ENCODE measurements at places on chromosomes 13 and 19.

DNA sequence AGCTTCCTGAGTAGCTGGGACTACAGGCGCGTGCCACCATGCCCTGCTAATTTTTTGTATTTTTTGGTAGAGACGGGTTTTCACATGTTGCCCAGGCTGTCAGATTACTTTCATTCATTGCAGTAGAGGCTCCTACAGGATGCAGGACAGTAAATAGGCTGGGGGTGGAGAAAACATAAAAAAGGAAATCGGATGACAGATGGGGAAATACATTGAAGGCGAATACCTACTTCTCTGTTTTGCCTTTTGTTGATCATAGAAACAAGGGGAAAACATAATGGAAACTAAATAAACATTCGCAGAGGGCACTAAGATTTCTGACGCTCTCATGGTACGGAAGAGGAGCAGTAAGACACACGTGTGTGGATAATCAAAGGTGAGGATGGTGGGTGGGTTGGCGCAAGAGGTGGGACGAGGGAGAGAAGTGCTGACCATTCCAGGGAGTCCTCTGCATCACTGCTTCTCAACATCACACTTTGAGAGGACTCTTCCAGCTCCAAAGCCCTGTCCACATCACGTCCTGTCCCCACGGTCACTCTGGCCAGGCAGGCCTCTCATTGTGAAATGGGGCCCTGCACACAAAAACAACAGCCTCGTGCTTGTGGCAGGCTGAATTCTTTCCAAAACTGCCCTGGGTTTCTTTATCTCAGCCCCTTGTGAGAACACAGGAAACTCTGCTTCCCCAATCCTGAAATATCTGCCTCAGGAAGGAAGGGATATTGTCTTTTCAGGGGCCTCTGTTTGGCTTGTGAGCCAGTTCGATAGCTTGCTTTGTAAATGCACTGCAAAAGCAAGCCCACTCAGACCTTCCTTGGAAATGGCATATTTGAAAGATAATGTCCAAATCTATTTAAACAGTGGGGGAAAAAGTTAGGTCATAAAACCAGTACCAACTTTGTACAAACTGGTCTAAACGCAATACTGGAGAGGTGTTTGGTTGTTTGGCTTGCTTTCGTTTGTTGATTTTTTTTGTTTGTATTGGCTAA, 188.5 kb downstream of the FOXO1 start:
- DNase-seq, result no peak

GRCh38 chr19:48624791-48625723, 5.8 kb downstream of the SPHK2 start:
- DNase-seq, result no peak

DNA sequence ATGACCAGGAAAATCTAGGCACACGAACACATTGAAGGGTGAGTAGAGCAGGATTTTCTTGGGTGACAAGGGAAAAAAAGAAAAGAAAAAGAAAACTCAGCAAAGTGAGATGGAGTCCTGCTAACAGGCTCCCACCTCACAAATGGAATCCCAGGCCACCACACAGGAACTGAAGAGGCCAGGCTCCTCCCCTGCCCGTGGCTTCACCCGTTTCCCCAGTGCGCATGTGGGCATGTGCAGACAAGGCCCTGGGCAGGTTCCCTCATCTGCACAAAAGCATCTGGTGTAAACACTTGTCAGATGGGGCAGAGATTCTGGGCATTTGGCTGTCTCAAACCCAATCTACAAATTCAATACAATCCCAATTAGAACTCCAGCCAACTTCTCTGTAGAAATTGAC, 24.5 kb downstream of the CFAP97D2 start:
- DNase-seq, result no peak

DNA sequence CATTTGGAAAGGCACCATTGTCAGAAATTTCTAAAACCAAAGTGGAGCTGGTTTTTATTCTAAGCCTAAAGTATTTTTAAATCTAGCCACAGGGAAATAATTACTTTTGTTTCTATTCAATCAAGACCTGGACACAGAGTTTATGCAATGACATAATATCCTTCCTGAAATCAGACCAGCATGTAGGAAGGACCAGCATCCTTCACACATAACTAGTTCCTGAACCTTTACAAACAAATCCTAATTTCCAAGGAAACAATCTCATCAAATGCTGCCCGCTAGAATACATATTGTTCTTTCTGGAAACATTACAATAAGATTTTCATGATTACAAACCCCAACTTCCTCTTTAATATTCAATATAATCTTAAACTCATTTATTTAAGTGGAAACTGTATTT, 1.5 kb downstream of the STARD13 start:
- DNase-seq, result no peak

- no peak for DNase-seq
Measured at GRCh38 chr13:60075850-60076249, 87.9 kb downstream of the DIAPH3 start.

- no peak for DNase-seq
Measured at GRCh38 chr19:42303101-42303464, 659 bp upstream of the PAFAH1B3 start.

DNA sequence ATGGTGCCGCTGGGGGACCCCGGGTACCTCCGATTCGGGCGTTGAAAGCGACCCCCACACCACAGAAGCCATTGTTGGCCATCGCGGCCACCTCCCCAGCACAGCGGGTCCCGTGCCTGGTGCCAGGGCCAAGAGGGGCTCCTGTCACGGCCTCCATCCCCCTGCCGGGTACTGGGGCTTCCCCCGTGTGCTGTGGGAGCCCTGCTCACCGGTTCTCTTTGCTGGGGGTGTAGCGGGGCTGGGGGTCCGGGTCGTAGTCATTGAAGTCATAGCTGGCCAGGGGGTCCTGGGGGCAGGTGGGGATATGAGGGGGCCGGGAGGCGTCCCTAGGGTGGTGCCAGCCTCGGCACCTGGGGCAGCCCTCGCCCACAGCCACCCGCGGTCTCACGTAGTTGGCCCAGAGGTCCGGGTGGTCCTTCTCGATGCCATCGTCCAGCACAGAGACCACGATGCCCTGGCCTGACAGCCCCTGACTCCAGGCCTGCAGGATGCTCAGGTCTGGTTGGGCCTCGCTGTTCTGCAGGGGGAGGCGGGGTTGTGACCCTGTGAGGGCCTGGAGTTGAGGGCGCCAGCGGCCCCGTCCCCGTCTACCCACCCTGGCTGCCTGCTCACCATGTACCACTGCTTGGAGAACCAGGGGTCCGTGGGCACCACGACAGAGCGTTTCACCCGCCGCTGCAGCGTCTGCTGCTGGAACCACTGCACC, 2.4 kb downstream of the PCSK4 start:
- DNase-seq, result no peak

GRCh38 chr19:38496603-38497487, 63.4 kb downstream of the RYR1 start:
- no peak for DNase-seq

GRCh38 chr19:33785795-33786194, 10.9 kb upstream of the KCTD15 start:
- no peak for DNase-seq

GRCh38 chr13:48318821-48319511, 15.4 kb downstream of the RB1 start:
- no peak for DNase-seq

DNA sequence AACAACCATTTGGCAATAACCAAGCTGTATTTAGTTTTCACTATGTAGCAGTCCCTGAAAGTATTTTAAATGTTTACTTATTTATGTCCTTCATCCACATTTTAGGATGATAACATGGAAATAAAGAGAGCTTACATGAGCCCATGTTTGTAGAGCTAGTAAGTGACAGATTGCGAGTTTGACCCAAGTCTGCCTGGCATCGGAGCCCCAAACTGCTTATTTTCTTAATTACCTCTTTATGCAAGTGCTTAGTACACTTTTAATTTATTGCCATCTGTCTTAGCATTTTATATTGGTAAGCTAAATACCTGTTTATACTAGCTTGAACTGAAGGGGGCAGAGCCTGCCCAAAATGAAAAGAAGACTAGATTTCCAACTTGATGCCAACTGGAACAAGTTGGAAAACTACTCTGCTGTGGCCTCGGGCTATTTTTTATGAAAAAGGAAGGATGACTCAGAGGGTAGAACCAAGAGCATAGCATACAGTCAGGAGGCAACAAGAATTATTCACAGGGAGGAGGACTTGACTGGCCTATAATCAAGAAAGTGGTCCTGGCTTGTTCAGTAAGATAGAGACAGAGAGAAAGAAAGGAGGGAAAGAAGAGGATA, 150.2 kb downstream of the NDFIP2 start:
- no peak for DNase-seq
